NCI-H2029 (cell line): ENCODE measurements at places on chromosomes 2 and 18.

GRCh38 chr2:174753038-174753633 lies 11.1 kb downstream of the CHRNA1 start:
- DNase-seq, result no peak

- no peak for DNase-seq
Measured at GRCh38 chr2:31354837-31355236, 59.7 kb downstream of the XDH start.

DNA sequence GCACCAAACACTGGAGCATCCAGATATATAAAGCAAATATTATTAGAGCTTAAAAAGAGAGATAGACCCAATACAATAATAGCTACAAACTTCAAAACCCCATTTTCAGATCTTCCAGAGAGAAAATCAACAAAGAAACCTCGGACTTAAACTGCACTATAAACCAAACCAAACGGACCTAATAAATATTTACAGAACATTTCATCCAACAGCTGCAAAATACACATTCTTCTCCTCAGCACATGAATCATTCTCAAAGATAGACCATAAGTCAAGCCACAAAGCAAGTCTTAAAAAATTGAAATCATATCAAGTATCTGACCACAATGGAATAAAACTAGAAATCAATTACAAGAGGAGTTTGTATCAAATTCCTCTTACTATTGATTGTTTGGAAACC lies 140.2 kb upstream of the OTOS start:
- DNase-seq, result no peak

GRCh38 chr2:174762464-174762863 lies 1.8 kb downstream of the CHRNA1 start:
- DNase-seq, result no peak

- DNase-seq, result no peak
Measured at GRCh38 chr2:43332653-43333052, 106.2 kb upstream of the ZFP36L2 start.

GRCh38 chr2:68789603-68790002 lies 55.0 kb downstream of the ARHGAP25 start:
- DNase-seq, result no peak

DNA sequence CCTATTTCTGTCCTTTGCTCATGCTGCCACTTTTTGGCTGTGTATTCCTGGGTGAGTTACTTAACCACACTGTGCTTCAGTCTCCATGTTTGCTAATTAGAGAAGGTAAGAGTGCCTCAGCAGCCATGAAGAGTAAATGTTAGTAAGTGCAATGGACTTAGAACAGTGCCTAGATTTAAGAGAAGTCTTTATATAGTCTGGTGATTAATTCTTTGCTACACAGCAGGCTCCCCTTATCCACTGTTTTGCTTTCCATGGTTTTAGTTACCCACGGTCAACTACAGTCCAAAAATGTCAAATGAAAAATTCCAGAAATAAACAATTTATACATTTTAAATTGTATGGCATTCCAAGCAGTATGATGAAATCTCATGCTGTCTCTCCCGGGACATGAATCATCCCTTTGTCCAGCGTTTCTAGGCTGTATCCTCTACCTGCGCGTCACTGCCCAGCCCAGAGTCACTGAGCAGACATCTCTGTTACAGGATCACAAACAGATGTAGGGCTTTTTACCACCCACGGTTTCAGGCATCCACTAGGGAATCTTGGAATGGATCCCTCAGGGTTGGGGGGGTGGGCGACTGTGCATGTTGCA lies 91.0 kb downstream of the CTIF start:
- DNase-seq, result no peak

DNA sequence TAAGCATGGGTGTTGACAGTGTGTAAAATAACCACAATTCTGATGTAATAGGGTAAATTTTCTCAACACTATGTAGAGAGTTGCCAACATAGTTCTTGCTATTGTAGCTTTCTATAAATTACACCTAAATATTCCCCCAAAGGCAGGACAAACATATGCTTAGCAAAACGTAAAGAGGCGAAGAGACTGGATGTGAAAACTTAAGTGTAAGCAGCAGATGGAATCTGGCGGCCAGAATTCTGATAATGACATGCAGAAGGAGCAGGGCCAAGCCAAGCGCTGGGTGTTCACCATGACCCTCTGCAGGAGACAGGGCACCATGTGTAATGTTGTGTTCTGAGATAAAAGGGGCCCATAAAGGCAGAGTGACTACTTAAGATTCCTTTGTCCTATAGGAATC lies 105.2 kb upstream of the ZNF521 start:
- DNase-seq, result no peak

GRCh38 chr2:6913415-6914157 lies 3.6 kb upstream of the RNF144A start:
- no peak for DNase-seq

GRCh38 chr2:60796573-60797509 lies 40.8 kb downstream of the PAPOLG start:
- DNase-seq, result no peak

DNA sequence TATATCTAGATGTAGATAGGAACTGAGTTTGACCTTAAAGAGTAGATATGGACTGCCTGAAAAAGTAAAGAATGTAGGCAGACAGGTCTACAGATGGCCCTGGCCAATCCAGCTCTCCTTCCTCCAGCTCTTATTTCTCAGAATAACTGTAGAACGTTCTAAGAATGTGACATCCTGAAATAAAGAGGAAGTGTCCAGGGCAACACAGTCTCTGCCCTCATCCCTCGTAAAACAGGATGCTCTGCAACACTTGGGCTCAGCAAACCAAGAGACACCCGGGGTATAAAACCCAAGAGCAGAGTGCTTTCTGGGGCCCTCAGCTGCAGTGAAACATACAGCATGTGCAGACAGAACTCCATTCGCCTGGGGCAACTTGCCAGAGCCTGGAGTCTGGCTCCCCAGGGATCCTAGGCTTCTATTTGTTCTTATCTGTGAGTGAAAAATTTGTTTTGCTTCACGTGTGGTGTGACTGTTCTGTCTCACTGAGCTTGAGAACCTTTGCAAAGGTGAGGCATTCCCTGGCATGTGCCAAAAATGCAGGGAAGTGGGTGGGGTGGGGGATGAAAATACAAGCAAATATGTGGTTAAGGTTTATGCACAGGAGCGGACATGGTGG lies 401.0 kb downstream of the SETBP1 start:
- no peak for DNase-seq

- DNase-seq, result no peak
Measured at GRCh38 chr2:201942531-201942930, 91.1 kb upstream of the FZD7 start.

DNA sequence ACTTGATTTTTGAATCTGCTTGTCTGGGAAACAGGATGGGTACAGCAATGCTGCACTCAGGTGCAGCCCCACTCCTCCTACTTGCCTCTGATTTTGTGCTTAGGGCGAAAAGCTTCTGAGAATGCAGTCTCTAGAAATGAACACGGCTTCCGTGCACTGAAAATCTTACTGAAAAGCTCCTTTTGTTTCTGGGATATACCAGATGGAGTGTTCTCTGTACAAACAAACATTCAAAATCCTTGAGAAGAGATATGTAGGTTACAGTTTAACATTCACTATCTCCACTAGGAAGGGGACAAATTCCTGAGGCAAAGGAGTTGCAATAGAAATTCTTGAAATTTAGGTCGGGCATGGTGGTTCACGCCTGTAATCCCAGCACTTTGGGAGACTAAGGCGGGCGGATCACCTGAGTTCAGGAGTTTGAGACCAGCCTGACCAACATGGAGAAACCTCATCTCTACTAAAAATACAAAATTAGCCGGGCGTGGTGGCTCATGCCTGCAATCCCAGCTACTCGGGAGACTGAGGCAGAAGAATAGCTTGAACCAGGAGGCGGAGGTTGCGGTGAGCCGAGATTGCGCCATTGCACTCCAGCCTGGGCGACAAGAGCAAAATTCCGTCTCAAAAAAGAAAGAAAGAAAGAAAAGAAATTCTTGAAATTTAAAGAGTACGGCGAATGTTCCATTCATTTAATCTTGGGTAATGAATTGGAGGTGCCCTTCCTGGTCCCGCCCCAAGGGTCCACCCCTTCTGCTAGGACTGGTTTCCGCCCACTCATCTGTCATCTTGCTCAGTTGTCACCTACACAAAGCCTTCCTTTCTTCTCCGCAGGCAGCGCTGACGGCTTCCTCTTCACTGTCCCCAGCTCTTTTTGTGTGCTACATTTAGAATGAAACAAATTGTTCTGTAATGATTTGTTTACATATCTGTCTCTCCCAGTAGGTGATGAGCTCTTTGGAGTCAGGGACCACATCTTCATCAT lies 92.4 kb downstream of the SOCS6 start:
- DNase-seq, result no peak

DNA sequence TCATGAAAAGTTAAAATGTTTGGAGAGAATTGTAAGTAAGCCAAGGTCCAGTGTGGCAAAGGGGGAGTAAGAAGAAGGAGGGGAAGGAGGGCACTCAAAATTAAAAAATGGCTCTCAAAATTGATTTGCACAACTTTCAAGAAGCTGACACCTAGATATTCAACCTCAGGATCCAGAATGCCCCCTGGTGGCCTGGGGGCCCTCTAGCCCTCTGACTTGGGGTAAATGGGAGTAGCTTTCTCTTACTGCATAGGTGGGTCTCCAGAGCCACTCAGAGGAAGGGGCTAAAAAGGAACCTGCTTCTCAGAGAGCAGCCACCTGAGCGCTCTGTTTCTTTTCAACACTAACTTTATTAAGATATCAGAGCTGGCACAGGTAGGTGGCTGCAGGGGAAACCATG lies 968.5 kb downstream of the BCL11A start:
- DNase-seq, result peak; percentile 3

- no peak for DNase-seq
Measured at GRCh38 chr2:148875387-148876051, 492 bp downstream of the KIF5C start.

DNA sequence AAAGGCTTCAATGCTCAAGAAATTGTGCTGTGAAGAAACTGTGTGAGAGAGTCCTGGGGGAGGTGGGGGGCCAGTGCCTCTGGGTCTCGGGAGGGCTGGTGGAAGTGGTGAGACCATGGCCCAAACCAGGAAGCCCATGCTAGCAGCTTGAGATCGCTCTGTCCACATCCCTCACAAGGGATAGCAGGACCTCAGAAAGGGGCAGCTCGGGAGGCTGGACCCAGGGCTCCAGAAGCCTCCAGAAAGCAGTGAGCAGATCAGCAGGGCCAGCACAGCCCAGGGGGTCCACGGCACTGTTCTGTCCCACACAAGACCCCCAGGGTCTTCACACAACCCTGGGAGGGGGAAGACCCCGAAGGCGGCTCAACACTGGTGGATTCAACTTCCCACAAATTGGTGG lies 24.1 kb downstream of the ST8SIA5 start:
- no peak for DNase-seq

DNA sequence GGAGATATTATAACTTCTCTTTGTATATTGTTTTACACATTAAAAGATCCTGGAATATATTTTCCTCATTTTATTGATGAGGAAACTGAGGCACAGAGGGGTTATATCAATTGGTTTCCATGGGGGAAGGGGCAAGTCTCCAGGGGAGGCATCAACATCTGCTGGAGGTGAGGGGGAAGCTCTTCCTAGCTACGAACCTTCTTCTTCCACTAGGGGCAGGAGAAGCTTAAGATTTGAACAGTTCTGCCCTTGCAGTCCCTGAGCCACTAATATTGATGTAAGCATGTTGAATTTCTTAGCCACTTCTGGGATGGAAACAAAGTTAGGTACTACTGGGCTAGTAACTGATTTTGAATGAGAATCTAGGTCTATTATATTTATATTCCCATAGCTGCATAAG lies 140.1 kb upstream of the AQP4 start:
- DNase-seq, result no peak

DNA sequence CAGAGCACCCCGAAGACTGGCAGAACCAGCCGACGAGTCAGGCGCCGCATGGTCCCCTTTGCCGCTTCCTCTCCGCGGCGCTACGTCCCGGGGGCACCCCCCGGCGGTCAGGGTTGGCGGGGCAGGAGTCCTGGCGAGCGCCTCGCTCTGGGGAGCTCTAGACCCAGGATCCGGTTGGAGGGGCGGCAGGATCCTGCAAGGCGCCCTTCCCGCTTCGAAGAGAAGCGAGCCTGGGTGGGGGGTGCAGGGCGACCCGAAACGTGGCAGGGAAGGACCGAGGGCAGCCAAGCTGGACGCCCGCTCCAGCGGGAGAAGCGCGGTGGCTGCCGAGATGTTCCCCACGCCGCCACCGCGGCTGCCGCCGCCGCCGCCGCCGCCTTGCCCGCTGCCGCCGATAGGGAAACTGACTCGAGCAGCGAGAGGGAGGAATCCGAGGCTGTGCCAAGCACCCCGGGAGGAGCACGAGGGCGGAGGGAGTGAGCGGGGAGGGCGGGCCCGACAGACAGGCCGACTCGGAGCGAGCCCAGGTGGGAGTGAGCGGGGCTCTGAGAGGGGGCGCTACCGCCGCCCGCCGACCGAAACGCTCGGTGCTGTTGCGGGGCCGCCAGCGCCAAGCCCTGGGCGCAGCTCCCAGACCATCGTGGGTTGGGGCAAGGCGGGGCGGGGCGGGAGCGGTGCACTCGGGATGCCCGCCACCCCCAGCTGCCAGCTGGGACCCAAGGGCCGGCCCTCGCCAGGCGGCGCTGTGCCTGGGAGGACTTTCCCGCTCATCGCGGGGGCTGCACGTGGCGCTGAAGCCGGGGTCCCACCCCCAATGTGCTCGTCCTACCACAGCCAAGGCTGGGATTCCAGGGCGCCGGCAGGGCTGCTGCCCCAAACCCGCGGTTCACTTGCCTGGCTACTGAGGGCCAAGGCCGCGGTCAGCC lies at the start of gene GALNT14:
Gene GALNT14 (minus strand): TSS at position 404 of the 926 bp plus-strand sequence. CDS start 354 bp downstream, at position 50.
- peak; percentile 14 for DNase-seq

DNA sequence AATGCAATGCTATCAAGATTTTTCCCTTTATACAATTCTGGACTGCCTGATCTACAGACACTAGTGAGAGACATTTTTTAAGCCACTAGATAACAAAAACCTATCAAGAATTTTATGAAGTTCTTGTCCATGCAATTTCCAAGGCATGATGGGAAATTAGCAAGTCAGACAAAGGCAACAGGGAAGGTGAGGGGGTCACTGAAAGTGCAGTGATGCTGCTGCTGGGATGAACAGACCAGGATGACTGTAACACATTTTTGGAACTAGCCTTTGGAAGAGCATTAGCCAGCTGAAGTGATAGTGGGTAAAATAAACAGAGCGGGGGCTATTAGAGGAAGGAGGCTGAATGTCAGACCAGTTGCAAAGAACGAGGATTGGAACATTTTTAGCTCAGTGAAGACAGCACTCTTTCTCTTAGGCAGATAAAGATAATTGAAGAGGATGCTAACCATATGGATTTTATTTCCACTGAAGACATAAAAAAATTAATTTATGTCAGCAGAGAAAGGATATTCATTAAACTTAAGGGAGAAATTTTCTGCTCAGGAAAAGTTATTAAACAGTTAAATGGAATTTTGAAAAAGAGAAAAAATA lies 17.9 kb downstream of the NRXN1 start:
- no peak for DNase-seq
